Activated CD4-positive, CD25-positive, alpha-beta regulatory T cell treated with anti-CD3 and anti-CD28 coated beads, Interleukin-2, amount 50 U/mL, for 72 hours (primary cell): ENCODE measurements at places on chromosomes 2 and 18.

DNA sequence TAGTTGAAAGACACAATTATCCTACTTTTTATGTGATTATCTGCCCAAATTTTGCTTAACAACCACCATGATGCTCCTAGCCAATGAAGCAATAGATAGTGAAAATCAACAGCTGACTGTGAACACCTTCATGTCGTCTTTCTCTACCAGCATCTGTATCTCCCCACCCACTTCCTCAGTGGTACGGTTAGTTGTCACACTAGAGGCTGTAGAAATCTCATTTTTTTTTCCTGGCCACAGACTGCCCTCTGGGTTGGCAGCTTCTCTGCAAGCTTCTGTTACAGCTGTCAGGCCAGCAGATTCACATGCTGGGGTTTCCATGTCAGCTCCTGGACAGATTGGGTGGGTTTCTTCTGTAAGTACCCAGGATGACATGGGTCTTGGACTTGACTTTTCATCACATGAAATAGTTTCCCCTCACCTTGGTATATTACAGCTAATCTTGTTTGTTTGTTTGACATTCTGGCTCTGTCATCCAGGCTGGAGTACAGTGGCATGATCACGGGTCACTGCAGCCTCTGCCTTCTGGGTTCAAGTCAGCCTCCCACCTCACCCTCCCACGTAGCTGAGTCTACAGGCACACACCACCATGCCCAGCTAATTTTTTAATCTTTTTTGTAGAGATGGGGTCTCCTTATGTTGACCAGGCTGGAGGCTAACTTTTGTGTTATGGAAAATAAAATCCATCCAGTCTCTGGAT lies 24.3 kb downstream of the STAT4 start:
- no peak for DNase-seq

GRCh38 chr2:69933839-69934613 lies 19.1 kb downstream of the MXD1 start:
- no peak for DNase-seq

- DNase-seq: no peak
These were observed 172.0 kb downstream of the SLC4A10 start for GRCh38 chr2:161796192-161796591.

- DNase-seq: no peak
These were observed 208.9 kb downstream of the MIB1 start for GRCh38 chr18:21949326-21950015.

- no peak for DNase-seq
These were observed 42.5 kb downstream of the GPC1 start for GRCh38 chr2:240477916-240478315.

DNA sequence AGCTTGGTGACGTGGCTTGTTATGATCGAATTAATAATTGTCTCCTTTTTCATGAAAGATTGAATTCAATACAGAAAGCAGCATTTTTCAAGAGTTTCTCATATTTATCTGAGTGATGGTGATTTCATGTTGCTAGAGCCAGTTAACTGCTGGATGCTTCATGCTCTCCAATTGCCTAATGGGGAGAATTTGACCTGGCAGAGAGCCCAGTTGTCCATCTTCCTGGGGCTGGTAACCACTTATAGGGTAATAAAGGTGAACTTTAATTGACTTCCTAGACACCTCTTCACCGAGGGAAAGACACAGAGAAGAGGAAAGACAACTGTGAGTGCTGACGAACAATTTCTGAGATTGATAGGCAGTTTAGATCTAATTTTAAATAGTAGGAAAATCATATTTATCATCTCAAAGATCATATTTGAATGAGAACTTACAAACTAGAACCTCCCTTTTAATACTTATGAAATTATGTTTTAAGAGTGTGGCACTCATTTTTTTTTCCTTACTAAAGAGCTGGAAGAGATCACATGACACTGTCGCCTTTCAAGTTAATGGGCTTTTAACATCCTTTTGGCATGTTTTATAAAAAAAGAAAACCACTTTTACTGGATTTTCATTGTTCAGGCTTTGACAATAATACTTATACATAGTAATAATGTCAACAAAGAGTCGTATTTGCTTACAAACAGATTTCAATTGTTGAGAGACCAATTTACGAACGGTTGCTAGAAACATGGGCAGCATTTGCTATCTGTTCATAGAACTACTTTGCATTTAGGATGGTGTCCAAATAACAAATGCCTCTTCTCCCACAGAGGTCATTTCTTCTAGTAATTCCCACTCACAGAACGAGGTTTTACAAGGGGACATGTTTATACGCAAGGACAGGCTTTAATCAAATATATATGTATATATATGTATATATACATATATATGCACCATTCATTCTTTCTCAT lies 153.3 kb downstream of the RAPGEF4 start:
- no peak for DNase-seq

DNA sequence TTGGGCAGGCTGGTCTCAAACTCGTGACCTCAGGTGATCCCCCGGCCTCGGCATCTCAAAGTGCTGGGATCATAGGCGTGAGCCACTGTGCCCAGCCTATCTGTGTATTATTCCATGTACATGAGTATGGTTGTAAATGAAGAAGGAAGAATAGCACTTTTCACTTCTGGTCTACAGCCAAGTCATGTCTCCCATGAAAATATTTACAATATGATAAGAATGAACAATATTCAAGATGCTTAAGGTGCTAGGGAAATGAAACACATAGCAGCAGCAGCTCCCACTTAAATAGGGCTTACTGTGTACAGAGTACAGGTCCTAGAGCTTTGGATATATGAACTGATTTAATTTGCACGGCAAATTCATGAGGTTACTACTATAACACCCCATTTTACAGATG lies 70.3 kb upstream of the COL5A2 start:
- DNase-seq: no peak

GRCh38 chr2:25229279-25230197 lies 61.2 kb upstream of the POMC start:
- DNase-seq: no peak

GRCh38 chr2:149132901-149133300 lies 94.4 kb downstream of the LYPD6B start:
- no peak for DNase-seq

- no peak for DNase-seq
These were observed 256.9 kb downstream of the CDH19 start for GRCh38 chr18:66346833-66347588.

DNA sequence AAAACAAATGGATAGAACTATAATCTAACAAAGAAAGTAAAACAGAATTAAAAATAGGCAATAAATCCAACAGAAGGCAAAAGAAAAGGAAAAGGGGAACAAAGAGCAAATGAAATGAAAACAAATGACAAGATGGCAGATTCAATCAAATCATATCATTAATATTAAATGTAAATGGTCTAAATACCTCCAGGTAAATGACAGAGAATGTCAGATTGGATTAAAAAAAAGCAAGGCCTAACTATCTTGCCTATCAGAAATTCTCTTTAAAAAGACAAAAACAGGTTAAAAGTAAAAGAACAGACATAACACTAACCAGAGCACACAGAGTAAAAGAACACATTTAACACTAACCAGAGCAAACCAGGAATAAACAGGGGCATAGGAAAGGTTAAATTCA lies 63.1 kb upstream of the TMEM247 start:
- DNase-seq: no peak

DNA sequence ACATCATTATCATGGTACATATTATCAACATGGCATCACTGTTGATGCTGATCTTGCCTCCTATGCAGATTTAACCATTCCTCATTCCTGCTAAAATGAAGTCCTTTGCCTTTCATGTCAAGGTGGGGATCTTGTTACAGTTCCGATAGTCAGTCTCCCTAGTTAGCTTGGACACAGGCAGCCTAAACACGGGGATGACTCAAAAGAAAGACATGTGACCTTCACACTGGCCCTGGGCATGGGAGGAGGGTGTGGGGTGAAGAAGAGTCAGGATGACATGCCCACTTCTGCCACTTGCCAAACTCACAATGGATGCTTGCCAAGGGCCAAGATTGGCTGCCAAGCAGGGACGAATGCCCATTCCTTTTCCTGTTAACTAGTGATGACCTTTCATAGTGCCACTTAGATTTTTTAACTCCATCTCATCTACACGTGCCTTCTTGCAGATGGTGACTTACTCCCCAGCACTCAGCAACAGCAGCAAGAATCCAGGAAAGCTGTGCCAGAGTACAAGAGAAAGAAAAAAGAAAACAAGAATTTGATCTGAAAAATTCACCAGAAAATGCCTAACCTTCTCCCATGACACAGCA lies 13.9 kb upstream of the SLC1A4 start:
- DNase-seq: no peak

DNA sequence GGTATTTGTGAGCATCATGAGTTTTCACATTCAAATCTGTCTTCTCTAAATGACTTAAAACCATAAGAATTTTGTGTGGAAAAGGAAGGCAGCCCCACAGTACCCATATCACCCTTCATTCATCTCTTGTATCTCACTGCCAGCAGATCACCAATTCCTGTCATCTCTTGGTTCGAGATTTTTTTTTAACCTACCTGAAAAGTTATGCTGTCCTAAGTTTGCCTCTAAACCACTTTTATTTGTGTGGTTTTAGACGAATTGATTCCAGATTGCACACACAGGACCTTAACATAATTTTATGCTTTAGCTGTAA lies 32.0 kb downstream of the ABCG5 start:
- no peak for DNase-seq

- DNase-seq: no peak
These were observed 55.8 kb downstream of the TSN start for GRCh38 chr2:121810959-121811853.

DNA sequence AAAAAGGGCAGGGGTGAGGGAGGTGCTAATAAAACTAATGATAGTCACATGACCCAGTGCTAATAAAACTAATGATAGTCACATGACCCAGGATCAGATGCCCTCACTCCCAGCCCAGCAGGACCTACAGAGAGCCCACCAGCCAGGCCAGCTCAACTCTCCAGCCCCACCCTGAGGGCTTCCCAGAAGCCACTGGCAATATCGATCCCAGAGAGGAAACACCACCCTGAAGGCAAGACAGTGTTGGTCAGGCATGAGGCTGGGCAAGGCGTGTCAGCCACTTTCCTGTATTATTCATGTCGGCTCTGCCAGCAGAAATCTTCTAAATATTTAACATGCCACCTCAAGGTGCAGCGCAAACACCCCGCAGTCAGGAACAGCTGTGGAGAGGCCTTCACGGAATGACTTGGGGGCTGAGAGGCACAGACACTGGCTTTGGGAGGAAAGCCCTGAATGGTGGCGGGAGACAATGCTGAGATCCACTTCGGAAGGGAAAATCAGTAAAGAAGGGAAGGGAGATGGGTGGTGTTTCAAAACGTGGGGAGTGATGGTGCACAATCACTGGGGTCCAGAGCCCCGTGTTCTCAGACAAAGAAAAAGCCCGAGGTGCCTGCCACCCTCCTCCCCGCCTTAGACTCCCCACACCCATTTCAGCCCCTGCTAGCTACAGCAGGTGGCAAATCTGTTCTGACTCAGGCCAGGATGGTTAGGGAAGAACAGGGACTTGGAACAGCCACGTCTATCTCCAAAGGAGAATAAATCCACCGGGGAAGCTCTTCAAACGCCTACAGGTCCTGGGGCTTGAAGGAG lies 1.4 kb downstream of the REEP1 start:
- no peak for DNase-seq

DNA sequence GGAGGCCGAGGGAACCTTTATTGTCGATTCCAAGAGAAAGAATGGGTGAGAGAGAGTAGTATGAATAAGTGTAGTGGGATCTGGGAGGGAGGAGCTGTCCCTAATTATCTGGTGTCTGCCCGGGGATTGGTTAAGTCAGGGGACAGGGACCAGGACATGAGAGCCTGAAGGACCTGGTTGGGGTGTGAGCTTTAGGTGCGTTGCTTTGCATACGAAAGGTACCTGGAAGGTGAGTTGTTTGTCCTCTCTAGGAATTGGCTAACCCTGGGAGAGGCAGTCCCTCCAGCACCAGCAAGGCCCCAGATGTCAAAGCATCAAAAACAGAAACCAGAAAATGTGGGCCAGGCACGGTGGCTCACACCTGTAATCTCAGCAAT lies 48.1 kb upstream of the RPL31 start:
- no peak for DNase-seq

- no peak for DNase-seq
These were observed 51.8 kb downstream of the ATIC start for GRCh38 chr2:215363461-215364156.

- no peak for DNase-seq
These were observed 42.1 kb downstream of the INSIG2 start for GRCh38 chr2:118130385-118130784.

DNA sequence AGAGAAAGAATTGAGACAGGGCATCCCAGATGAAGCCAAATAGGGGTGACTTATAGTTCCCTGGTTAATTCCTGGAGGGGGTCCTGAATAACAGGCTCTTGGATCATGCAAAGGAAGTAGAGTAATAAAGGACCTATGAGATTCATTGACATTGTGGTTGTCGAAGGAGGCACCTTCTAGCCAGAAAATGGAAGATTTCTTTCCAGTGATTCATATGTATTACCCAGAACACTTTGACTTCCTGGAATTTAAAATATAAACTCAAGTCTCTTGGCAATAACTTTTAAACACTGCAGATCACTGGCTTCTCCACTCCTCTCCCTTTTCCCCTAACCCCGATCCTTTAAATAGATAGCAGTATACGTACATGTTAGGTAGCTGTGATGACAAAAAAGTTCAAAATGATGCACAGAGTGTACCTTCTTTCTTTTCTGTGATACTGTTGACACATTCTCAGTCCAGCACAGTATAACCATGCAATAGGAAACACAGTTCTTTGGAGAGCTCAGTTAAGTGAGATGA lies 211.8 kb downstream of the LTBP1 start:
- no peak for DNase-seq

- no peak for DNase-seq
These were observed 36.7 kb downstream of the EPAS1 start for GRCh38 chr2:46333912-46334311.

- no peak for DNase-seq
These were observed 270.8 kb upstream of the PARD3B start for GRCh38 chr2:204274429-204274828.

- DNase-seq: no peak
These were observed 19.7 kb downstream of the MIB1 start for GRCh38 chr18:21760321-21760720.

DNA sequence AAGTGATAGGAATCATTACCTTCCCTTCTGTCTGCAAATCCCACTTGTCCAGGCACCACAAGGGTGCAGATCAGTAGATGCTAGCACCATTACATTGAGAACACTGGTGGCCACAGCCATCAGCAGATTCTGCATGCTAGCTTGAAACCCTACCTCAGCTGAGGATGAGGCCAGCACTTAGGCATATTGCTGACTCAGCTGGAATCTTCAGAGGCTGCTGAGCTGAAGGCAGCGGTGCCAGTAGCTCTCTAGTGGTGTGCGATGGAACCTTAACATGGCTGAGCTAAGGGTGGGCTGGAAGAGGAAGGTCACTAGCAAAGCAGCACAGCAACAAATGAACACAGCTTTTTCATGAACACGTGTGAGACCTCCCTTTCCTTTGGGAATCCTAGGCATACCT lies 19.0 kb upstream of the CPO start:
- DNase-seq: no peak

- DNase-seq: no peak
These were observed 35.2 kb upstream of the LDLRAD4 start for GRCh38 chr18:13183359-13183758.

- no peak for DNase-seq
These were observed 17.3 kb upstream of the GATA6 start for GRCh38 chr18:22152093-22152492.
